PC-3 (cell line): ENCODE measurements at places on chromosomes 2 and 18. TPM values are rescaled to one million over a fixed set of nuclear protein-coding genes. Genes with fewer than 3 reads are reported as not detected.

GRCh38 chr2:25149646-25150045 lies 18.7 kb downstream of the POMC start:
- no peaks in the 10 kb centered on the region for H3K4me1 ChIP-seq
- H3K27me3 ChIP-seq: no peaks in the 10 kb centered on the region
- no peaks in the 10 kb centered on the region for H3K36me3 ChIP-seq
- H3K4me3 ChIP-seq: no peak overlapping the region

The ZNF514 gene
- 5.8 and 6.6 TPM in 2 replicates for total RNA-seq

The MZT2B gene
- total RNA-seq: 502 and 600 TPM in 2 replicates

- H3K36me3 ChIP-seq: no peaks in the 10 kb centered on the region
- H3K4me1 ChIP-seq: no peaks in the 10 kb centered on the region
- H3K27me3 ChIP-seq: no peaks in the 10 kb centered on the region
- DNase-seq: no peak
- no peak overlapping the region for H3K4me3 ChIP-seq
- no peak overlapping the region for H3K27ac ChIP-seq
Observed at GRCh38 chr2:39069136-39069515, 51.7 kb downstream of the SOS1 start.

DNA sequence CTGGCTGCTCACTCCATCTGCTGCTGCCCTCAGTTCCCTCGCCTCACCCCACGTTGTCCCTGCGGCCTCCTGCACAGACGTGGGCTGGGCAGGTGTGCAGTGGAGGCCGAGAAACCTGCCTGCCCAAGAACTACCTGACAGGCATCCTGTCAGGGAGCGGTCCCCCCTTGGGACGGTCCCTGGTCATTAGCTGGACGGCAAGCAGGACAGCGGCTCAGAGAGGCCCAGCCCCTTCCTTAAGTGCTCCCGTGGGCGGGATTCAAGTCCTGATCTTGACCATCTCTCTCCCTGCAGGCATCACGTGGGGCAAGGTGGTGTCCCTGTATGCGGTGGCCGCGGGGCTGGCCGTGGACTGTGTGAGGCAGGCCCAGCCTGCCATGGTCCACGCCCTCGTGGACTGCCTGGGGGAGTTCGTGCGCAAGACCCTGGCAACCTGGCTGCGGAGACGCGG lies 11.3 kb downstream of the BOK start:
- no peak for DNase-seq
- H3K27me3 ChIP-seq: no peaks in the 10 kb centered on the region
- H3K4me3 ChIP-seq: no peak overlapping the region
- no peak overlapping the region for H3K27ac ChIP-seq
- H3K4me1 ChIP-seq: no peaks in the 10 kb centered on the region

DNA sequence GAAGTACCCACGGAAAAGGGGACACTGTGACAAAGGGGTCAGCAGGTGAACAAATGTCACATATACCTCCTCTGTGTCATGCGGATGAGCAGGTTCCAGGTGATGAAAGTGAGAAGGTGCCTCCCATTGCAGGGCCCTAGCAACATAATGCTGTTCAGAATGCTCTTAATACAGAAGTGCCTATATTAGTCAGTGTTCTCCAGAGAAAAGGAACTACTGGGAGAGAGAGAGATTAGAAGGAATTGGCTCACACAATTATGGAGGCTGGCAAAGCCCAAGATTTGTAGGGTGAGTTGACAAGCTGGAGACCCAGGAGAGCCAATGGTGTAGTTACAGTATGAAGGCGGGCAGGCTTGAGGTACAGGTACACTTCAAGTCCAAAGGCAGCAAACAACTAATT lies 98.1 kb upstream of the CDC42EP3 start:
- no peak overlapping the region for H3K27ac ChIP-seq
- peaks cover 44% of the 10 kb centered on the region for H3K4me1 ChIP-seq
- no peak for DNase-seq
- H3K27me3 ChIP-seq: no peaks in the 10 kb centered on the region
- H3K4me3 ChIP-seq: no peak overlapping the region
- no peaks in the 10 kb centered on the region for H3K36me3 ChIP-seq

The PSTPIP2 gene
- total RNA-seq: 0.11 and 0.35 TPM in 2 replicates

The RAB11FIP5 gene
- 26.6 and 36.9 TPM in 2 replicates for total RNA-seq

The DNAH6 gene
- total RNA-seq: not detected in 2 replicates

DNA sequence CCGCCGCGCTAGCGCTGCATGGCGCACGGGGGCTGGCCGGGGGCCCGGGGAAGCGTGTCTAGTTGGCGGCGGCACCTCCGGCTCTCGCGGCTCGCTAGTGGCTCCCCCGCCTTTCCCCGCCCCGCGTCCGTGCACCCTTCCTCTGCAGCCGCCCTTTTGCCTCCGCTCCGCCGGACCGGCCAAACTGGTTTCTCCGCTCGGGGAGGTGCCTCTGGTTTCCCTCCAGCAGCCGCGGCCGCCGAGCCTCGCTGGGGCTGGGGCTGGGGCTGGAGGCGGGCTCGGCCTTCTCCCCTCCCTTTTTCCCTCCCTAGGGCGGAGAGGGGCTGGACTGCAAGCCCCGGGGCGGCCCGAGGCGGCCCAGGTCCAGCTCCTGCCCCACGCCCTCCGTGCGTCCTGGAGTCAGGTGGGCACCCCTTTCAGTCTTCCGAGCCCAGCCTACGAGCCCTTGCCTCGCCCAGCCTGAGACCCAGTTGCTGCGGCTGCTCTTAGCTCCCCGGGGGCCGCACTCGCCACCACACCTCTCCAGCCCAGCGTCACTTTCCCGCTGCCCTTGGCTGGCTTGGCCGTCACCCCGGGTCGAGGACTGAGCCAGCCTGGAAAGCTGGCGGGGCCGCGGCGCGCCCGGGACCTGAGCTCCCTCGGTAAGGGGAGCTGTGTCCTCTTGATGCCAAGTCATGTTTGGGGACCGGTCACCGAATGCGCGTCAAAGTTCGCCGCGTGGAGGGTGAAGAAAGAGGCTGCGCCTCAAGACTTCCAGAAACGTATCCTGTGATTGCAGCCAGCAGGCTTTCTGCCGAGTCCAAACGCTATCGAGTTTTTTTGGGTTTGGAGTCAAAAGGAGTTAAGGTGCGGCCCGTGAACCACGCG lies at the start of gene ATP8B1:
Gene ATP8B1, minus strand, starts transcription at position 213 of the 867 bp plus-strand sequence. CDS start 71,508 bp downstream, outside the sequence.
- H3K27me3 ChIP-seq: no peaks in the 10 kb centered on the region
- peak within 1 kb of the TSS; percentile 79 for H3K4me3 ChIP-seq
- H3K36me3 ChIP-seq: no peaks in the 10 kb centered on the region
- H3K27ac ChIP-seq: peak within 1 kb of the TSS; percentile 72
- H3K4me1 ChIP-seq: peaks cover 47% of the 10 kb centered on the region
